ENCODE measurements at places on chromosomes 11 and 22.

DNA sequence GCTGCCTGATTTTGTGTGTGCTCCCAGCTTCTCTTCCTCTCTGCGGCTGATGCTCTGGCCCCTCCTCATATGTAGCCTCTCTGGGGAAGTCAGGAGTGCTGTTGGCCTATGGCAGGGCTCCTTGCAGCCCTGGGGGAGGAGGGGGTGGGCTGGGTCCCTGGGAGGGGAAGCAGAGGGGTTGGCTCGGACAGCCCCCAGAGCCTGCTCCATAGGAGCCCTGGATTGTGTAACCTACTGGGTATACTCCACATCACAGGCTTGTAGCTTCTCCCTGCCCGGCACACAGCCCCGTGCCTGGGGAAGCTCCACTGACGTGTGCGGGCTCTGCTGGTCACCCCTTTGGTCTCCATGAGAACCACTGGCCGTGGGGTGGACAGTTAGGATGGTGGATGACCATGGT lies 113.8 kb downstream of the ST3GAL4 start:
- DNase-seq, result no peak

GRCh38 chr22:49192180-49192856 lies 635.4 kb downstream of the BRD1 start:
- DNase-seq, result no peak

DNA sequence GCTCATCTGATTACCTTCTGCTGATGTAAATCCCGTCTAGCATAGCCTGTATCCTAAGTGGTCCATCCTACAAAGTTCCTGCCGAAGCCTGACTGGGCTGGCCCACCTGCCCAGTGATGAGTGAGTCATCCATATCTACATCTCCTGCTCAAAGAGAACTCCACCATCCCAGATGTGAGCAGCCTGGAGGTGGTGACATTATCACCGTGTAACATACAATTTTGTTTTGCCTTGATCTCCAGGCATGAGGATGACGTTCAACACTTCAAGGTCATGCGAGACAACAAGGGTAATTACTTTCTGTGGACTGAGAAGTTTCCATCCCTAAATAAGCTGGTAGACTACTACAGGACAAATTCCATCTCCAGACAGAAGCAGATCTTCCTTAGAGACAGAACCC lies 5.6 kb downstream of the TMA7B start:
- no peak for DNase-seq

DNA sequence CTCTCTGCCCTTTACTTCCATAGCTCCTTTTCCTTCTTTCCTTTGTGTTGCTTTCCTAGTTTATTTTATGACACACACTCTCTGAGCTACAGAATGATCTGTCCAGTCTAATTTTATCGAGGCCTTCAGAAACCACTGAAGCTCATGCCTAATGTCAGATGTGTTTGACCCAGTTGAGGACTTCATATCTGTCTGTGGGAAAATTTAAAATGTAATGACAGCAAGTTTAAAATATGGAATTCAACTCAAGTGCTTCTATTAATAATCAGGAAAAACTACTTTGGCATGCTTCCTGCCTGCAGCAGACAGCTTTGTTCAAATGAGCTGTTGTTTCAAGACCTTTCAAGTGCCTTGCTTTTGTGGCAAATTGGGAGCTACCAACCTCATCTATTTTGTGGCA lies 261.8 kb upstream of the MTNR1B start:
- no peak for DNase-seq
